ENCODE measurements at places on chromosomes 6 and 20.

GRCh38 chr20:37643400-37643799 is 50.4 kb upstream of the CTNNBL1 start:
- DNase-seq: no peak

- DNase-seq: no peak
Measured at GRCh38 chr6:48169635-48170034, 58.6 kb upstream of the PTCHD4 start.

GRCh38 chr6:101853231-101854085 is 459.9 kb downstream of the GRIK2 start:
- DNase-seq: no peak

GRCh38 chr6:33029328-33030184 is 20.2 kb upstream of the HLA-DOA start:
- no peak for DNase-seq

- DNase-seq: no peak
Measured at GRCh38 chr20:64093013-64093503, 8.9 kb upstream of the LKAAEAR1 start.

- no peak for DNase-seq
Measured at GRCh38 chr20:32581839-32582658, 3.1 kb downstream of the NOL4L start.

- DNase-seq: no peak
Measured at GRCh38 chr20:39108746-39109145, 146.6 kb downstream of the DHX35 start.

DNA sequence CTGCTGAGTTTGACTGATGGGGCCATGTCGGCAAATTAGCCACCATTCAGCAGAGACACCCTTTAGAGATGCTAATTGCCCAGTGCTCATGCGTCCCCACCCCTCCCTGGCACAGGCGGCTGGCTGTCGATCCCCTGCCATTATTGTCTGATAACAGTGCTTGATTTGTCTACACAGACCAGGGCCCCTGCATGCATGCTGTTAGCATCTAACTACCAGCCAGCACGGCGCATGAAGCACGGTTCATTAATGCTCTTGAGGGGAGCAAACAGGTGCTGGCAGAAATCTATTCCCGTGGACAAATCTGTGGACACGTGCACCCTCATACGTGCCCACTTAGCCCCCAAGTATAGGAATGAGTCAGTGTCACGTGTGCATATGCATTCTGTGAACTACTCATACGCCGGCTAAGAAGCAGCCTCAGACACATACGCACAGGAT is 32.2 kb downstream of the KCNB1 start:
- DNase-seq: no peak

DNA sequence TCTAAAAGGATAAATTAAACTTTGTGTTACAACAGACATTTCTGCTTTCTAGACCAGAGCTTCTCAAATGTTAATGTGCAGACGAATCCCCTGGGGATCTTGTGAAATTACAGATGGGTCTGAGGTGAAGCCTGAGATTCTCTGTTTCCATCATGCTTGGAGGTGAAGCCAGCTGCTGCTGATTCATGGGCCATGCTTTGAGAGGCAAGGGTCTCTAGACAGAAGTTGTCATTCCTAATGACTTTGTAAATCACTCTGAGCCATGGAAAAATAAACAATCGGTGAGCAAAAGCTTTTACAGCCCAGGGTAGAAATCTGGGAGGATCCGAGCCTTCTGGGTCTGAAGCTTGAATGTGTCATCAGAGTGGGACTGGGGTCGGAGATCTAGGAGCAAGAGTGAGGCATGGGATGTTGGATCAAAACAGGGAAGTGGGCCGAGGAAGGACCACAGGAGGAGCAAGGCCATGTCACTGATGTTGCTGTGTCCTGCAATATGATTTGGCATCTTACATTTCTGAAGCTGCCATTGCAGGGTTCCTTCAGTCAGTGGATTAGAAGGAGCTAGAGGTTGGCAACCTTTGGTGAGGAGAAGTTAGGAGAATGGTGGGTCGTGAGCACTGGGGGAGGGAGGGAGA is 77.3 kb downstream of the TRMT11 start:
- no peak for DNase-seq

DNA sequence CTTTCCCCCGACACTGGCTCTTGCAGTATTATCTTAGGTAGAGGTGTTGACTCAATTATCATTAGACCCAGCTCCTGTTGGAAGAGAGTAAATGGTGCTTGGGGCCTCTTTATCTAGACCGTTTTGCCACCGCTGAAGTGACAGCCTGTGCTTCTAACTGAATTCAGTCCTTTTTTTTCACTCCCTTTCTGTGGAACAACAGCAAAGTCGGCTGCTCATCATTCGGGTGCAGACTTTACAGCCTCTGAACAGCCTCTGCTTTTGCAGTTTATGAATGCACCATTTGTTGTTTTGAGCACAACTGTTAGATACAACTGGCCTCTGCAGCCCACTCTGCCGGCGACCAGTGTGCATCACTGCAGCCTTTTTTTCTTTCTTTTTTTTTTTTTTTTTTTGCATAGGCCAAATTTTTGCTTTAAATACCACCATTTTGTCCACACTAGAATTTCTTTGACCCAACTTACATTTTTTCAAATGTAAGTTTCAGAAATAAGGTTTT is 35.8 kb downstream of the RREB1 start:
- no peak for DNase-seq

DNA sequence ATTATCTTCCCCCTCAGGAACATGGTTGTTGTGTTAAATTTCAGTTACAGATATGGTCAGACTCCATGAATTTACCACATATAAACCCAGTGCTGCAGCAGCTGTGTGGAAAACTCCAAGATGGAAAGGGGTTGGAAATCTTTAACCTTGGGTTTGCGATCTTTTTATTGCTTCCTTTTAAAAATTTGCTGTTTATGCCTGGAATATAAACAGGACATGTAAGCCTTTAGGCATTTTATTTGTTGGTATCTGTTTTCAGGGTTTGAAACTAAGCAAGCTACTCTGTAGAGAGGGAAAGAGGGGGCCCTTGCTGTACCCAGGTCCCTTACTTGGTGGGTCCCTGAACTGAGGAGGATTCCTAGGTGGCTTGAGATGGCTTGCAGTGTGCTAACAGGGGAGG is 778 bp downstream of the PKIG start:
- DNase-seq: no peak

DNA sequence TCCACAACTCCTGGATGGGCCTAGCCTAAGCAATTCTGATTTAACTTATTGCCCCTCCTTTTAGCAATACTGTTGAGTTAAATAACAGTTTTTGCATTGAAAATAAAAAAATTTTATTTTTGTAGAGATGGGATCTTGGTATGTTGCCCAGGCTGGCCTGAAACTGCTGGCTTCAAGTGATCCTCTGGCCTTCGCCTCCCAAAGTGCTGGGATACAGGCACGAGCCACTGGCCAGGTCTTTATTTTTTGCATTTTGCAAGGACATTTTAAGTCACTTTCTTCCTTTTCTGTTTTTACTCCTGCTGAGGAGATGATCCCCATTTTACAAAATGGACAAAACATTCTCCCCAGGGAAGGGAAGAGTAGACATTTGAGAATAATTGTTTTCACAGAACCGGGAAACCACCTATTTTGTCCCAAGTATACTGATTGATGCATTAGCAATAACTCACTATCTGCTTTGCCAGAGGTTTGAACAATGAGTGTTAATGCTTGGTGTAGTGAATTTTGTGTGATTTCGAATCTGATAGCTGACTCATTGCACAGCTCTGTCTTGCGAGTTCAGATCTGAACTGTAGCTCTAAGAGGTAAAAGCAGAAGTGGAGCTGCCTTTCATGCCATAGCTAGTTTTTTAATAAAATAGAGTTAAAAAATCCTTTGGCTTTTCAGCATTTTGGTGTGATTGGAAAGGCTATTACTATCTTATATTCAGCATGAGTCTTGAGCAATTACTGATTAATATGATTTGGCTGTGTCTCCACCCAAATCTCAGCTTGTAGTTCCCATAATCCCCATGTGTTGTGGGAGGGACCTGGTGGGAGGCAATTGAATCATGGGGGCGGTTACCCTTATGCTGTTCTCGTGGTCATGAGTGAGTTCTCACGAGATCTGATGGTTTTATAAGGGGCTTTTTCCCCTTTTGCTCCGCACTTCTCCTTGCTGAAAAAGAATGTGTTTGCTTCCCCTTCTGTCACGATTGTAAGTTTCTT is 20.9 kb downstream of the IGF2R start:
- no peak for DNase-seq

DNA sequence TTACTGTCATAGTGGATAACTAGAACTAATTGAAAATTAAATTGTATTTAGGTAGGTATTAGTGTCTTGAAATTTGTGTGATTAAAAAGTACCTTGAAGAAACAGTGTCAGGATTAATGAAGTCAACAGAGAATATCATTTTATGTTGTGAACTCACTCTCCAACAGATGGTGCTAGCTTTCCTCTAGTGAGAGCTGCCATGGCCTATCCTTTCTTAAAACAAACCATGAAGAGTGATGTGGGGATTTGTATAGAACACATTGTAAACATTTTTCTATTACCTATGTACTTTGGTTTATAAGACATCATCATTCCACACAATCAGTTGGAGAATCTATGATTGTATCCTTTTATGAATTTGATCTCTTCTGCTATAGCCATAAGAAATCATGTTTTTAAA is 4.8 kb upstream of the SRSF12 start:
- no peak for DNase-seq

GRCh38 chr6:147664092-147664491 is 155.6 kb downstream of the SAMD5 start:
- no peak for DNase-seq

DNA sequence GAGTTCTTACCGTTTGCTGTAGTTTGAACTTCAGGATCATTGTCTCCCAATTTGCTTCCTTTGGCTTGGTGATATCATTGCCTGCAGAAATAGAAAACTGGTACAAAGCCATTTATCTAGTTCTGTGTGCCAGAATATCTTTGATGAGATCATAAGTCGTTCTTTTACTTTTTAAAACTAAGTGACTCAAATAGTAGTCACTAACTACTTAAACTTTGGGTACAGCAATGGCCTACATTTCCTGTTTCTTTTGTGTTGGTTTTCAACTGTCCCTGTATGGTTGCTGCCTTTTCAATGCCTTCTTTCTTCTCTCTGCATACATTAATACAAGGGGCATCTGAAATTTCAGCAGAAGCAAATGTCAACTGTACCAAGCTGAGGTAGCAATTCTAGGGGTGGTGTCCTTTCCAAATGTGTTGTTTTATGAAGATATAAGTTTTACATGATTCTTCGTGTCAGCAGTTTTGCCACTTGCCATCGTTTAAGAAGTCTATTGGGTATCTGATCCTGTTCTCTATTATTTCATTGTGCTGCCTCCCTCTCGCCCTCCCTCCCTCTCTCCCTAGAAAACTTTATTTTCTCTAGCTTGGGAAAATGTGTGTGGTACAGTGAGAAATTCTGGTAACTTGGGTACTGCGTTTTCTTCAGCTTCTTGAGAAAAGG is 238.5 kb downstream of the FARS2 start:
- no peak for DNase-seq

DNA sequence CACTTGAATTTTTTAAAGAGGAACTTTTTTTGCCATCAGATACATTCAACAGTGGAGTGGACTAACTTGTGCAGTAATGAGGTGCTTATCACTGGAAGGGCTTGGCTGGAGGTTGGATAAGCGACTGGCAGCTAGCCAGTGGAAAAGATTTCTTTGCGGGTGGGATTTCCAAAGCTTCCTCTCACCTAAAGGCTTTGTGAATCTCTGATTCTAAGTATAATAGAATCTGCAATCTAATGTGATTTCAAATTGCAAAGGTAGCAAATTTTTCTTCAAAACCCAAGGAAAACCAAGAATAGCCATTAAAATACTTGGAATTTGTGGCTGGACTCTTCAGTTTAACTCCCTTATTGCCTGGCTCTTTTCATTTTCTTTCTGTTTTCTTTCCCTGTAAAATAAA is 460.4 kb upstream of the MARCKS start:
- DNase-seq: no peak

- no peak for DNase-seq
Measured at GRCh38 chr6:106823732-106824351, 150.7 kb downstream of the CD24 start.

- DNase-seq: no peak
Measured at GRCh38 chr20:17097603-17098002, 129.2 kb upstream of the PCSK2 start.

Measured in stimulated activated CD8-positive, alpha-beta memory T cell treated with anti-CD3 and anti-CD28 coated beads, Interleukin-4, amount 100 ng/mL, for 4 hours (primary cell).